ENCODE measurements at places on chromosomes 6 and 20.

- no peak for DNase-seq
Observed at GRCh38 chr6:136284909-136285308, 4.7 kb downstream of the BCLAF1 start.

DNA sequence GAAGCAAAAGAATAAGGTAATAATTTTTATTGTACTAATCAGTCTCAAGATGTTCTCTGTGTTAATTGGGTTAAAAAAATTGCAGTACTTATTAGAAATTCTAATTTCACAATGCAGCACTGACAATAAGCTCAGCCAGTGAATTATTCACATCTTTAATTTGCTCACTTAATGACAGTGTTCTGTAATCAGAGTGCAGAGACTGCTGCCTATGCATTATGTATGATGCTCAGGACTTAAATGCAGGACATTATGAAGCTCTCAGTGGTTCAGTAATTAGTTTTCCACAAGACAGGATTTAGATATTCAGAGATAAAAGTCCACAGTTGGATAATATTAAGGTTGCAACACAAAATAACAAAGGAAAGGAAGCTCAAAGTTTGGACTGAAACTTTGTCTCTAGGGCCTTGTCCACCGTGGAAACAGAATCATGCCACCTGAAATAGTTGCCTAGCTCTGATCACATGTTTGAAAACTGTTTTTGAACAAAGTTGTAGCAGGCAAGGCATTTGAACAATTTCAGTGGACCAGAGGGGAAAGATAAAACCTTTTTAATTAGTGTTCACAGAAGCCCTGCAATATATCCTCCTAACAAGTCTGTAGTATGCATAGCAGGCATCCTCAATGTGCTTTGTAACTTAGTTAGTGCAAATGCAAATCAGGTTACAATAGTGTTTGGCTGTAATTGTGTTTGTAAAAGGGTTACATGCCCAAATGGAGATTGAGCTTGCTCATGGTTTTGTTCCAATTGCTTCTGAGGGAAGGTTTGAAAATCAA is 23.7 kb upstream of the MMS22L start:
- DNase-seq: no peak

GRCh38 chr6:1786455-1787453 is 177.0 kb downstream of the FOXC1 start:
- DNase-seq: no peak

DNA sequence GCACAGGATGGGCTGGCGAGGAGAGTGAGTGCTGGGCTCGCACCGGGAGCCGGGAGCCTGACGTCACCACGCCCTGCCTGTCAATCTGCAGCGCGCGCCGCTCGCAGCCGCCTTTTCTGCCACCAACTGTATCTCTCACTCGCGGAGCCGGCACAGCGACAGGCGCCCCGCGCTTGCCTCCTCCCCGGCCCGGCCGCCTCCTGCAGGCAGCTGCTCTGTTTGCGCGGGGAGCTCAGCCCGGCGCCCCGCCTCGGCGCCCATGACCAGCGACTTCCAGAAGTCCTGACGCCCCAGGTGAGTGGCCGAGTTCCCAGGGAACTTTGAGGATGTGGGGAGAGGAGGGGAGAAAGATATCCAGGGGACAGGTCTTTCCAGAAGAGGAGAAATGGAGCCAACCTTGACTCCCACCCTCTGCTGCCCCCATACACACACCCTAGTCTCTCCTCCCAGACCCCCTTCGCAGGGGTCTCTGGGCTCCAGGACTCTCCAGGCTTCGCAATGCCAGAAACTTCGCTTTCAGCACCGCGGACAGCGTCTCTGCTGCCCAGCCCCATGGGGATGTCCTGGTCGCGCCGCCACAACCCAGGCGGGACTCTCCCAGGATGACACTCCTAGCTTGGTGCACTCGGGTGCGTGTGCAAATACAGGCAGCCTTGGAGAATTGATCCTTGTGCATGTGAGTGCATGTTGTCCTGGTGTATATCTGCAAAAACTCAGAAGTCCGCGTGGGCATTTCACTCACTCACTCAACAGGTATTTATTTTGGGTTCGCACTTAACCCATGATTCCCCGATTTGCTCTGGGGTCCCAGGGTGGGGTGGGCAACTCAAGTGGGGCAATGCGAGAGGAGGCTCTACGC is at the start of gene GPR6:
Gene GPR6 (plus strand): TSS at position 138 of the 859 bp plus-strand sequence. CDS start 802 bp downstream, outside the sequence.
- DNase-seq: peak; percentile 50

DNA sequence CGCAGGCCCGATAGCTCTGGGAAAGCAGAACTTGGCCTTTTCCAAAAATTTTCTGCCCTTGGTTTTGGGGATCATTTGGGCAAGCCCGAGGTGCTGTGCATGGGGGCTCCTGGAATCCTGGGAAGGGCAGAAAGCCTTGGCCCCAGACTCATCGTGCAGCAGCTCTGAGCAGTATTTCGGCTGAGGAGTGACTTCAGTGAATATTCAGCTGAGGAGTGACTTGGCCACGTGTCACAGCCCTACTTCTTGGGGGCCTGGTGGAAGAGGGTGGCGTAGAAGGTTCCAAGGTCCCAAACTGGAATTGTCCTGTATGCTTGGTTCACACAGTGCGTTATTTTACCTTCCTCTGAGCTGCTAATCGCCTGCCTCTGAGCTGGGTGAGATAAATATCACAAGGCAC is 1.1 kb upstream of the BMP2 start:
- no peak for DNase-seq

DNA sequence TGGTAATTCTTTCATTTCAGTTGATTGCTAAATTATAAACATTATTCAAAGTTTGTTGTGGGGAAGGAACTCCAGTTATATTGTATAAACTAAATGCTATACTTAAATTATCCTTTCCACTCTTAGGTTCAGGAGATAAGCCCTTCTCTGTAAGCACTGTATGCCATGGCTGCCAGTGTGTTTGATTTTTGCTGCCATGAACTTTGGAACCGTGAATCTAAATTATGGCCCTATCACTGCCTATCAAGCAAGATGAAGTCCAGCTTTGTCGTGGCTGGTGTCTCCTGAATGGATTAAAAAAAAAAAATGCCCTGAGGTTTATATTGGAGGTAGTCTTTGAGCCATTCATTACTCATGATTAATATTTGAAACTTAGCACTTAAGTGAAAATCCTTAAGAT is 44.7 kb downstream of the CDC5L start:
- DNase-seq: no peak
